Panc1 (cell line): ENCODE measurements at places on chromosomes 4 and X. TPM values are rescaled to one million over a fixed set of nuclear protein-coding genes. Genes with fewer than 3 reads are reported as not detected.

DNA sequence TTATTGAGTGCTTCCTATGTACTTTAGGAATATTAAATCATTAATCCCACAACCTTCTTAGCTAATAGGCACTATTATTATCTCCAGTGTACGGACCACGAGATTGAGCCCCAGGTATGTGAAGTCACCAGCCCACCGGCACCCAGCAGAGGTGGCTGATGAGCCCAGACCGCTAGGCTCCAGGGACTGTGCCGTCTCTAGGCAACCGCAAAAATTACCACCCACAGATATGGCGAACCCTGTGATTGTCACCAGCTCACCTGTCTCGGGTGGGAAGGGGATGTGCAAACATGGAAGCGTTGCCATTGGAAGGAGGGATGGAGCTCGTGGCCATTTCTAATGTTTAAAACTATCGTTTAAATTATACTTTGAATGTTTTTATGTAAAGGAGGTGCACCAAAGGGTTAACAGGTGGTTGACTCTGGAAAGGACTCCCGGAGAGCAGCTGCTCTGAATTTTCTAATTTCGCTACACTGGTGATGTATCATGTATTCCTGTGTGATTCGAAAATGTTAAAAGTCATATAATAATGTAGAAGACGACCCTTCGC is 21.0 kb upstream of the JAKMIP1 start:
- no peaks in the 10 kb centered on the region for H3K4me1 ChIP-seq
- H3K27me3 ChIP-seq = peaks cover 19% of the 10 kb centered on the region
- H3K36me3 ChIP-seq = no peaks in the 10 kb centered on the region; the same call in 1 of the 2 replicates
- no peak for DNase-seq
- H3K27ac ChIP-seq = no peak overlapping the region

- H3K27me3 ChIP-seq = no peaks in the 10 kb centered on the region
- no peaks in the 10 kb centered on the region for H3K4me1 ChIP-seq
- H3K4me3 ChIP-seq = no peak overlapping the region
- no peaks in the 10 kb centered on the region for H3K36me3 ChIP-seq
- DNase-seq = no peak
These were observed 238.1 kb downstream of the ARHGAP24 start for GRCh38 chr4:85713005-85713404.

- no peak for DNase-seq
- H3K27me3 ChIP-seq = no peaks in the 10 kb centered on the region
- no peak overlapping the region for H3K27ac ChIP-seq
These were observed 436.0 kb downstream of the IL1RAPL1 start for GRCh38 chrX:29023207-29023606.

DNA sequence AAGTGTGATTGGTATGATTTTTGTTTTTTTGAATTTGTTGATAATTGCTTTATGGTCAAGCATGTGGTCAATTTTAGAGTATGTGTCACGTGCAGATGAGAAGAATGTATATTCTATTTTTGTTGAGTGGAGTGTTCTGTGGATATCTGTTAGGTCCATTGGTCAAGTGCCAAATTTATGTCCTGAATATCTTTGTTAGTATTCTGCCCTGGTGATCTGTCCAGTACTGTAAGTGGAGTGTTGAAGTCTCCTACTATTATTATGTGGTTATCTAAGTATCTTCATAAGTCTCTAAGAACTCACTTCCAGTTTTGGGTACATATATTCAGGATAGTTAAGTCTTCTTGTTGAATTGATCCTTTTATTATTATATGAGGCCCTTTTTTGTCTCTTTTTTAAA is 372.9 kb upstream of the MAOA start:
- no peak overlapping the region for H3K27ac ChIP-seq
- no peaks in the 10 kb centered on the region for H3K4me1 ChIP-seq
- H3K36me3 ChIP-seq = no peaks in the 10 kb centered on the region
- H3K4me3 ChIP-seq = no peak overlapping the region
- no peaks in the 10 kb centered on the region for H3K27me3 ChIP-seq

DNA sequence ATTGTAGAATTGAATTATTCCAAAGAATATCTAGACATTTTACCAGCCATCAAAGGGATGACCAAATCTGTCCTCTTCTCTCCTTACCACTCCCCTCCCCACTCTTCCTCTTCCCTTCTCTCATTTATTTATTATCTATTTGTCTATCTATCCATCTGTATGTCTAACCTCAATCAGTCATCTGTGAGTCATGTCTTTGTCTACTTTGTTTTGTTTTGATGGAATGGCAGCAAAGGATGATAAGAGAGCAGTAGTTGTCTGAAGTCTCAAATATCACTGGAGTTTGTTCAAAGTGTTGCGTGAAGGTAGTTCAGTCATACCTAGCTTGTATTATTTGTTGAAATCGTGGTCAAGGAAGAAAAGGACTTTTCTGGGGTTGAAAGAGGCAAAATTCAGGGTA is 34.7 kb upstream of the PGRMC2 start:
- peaks cover 5% of the 10 kb centered on the region; the same call in 1 of the 2 replicates for H3K4me1 ChIP-seq
- H3K27ac ChIP-seq = no peak overlapping the region
- H3K4me3 ChIP-seq = no peak overlapping the region

DNA sequence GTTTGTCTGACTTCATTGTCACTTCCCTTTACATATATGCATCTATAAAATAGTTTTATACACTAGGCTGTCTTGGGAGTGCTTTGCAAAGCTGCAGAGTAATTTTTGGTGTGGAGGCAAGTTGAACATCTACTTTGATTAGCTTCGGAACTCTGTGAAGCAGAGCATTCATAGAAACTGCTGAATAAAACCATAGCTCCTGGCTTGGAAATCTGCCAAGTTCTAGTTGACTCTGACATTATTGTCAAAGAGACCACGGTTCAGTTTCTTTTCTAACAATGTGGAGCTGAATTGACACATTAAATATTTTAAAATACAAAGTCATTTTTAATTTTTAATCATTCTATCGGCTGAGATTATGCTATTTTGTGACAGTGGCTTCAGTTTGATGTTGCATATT is 335.0 kb downstream of the BMPR1B start:
- no peak overlapping the region for H3K27ac ChIP-seq
- H3K36me3 ChIP-seq = no peaks in the 10 kb centered on the region
- no peak overlapping the region for H3K4me3 ChIP-seq
- no peaks in the 10 kb centered on the region for H3K27me3 ChIP-seq
- no peak for DNase-seq
- H3K4me1 ChIP-seq = no peaks in the 10 kb centered on the region

CTAG2 gene
- not detected for total RNA-seq
